Effector CD8-positive, alpha-beta T cell (primary cell): ENCODE measurements at places on chromosomes 1 and 21.
A peak's percentile ranks its signal among the peaks of the same experiment; 100 is the strongest.

GRCh38 chr1:178573330-178573729 is 60.4 kb downstream of the TEX35 start:
- no peak for DNase-seq

GRCh38 chr1:100699744-100700143 is 19.8 kb upstream of the VCAM1 start:
- DNase-seq = no peak

- DNase-seq = no peak
These were observed 6.4 kb downstream of the RORC start for GRCh38 chr1:151825204-151825603.

DNA sequence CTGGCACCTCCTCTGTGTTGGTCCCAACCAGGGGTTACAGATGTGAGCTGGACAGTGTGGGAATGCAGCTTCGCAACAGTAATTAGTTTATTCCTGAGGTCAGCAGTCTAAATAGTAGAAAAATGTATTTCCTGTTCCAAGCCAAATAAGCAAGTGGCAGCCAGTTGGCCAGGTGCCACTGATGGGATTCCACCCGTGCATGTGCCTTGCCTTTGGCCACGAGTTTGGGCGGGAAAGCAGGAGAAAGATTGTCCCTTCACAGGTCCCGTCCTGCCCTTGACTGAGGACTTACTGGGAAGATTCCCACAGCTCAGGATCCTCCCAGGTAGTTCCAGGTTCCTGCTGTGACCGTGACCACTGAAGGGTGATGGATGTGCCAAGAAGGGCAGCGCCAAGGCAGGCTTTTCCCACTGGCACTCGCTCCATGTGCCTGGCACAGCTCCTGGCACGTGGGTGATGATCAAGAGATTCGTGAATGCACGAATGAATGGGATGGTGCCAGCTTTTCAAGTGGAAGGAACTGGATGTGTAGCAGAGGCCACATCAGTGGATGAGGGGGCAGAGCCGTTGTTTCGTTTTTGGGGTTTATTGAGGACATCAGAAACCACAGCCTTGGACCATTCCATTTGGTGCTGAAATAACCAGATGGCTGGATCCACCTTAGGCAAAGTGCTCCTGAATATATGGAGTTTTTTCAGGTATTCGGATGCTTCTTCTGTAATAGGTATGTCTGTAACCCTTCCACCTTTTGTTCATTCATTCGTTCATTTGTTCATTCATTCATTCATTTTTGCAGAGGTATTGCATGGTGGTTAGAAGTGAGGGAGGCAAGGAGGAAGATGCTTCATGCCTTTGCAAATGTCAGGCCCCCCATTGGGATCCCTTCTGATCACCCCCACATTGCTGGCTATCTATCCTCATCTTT is 62.4 kb upstream of the WNT4 start:
- no peak for DNase-seq

DNA sequence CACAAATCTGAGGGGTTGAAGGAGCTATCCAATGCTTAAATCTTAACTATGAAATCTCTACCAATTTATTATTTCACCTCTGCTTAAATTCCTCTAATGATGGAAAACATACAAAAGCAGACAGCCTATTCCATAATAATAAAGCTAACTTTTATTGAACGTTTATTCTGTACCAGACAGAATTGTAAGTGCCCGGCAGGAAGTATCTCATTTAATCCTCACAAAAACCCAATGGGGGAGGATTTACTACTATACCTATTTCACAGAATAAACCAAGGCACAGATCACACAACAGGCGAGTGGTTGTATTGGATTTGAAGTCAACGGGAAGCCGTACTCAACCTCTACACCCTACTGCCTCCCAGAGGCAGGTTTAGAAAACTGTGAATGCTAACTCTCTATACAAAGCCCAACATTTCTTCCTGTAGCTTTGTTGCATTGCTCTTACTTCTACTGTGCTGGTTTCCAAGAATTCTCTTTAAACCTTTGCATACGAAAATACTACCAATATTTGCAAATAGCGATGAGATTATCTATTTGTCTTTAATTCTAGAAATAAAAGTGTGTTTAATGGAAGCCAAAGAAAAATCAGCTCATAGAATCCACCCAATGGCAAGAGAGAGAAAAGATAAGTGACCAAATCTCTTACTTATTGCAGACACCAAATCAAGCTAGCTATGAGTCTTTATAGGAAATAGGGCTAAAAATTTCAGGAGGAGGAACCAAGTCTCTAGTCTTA is 33.5 kb upstream of the C1orf53 start:
- DNase-seq = no peak

DNA sequence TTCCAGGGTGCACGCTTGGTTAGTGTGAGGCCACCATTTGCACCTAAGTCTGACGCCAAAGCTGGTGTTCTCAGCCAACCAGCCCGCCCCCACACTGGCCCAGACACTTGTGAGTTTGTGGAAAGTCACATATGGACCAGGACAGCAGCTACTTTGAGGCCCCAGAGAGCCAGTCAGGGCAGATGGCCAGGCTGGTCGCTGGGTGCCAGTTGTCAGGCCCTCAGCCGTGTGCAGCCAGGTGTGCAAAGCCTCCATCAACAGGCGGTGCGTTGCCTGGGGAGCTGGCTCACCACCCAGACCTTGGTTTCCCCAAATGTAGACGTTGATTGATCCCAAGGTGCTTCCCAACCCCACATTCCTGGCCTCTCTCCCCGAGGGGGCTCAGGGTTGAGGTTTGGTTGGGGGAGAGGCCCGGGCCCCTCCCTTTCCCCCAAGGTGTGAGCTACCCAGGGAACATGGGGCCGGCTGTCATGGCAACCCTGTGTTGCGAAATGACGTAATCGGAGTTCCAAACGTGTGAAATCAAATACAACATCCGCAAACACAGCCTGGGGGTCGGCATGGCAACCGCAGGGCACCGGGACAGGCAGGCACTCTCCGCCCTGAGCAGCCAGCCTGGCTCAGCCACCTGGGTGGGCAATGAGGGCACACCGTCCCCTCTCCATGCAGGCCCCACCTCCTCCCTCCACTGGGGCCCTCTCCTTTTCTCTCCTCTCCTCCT is 42.2 kb upstream of the WNT4 start:
- no peak for DNase-seq

DNA sequence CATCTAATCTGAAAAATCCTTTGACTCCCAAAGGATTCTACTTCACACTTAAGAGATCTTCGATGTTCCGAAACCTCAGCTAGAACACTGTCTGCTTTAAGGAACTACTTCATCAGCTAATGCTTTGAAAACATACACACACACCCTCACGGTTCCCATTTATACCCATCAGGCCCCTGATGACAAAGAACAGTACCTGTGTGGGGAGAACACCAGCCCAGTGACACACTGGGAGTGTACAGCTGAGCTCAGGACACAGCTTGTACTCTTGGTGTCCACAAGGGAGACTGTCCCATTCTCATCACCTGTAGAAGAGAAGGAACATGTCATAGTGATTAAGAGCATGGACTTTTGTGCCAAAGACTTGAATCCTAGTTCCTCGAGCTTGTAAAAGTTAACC is 6.6 kb downstream of the WDR77 start:
- no peak for DNase-seq

GRCh38 chr1:23966973-23967493 is 7.4 kb downstream of the PNRC2 start:
- no peak for DNase-seq

- no peak for DNase-seq
These were observed 25.6 kb downstream of the SLX9 start for GRCh38 chr21:44965251-44966022.

- no peak for DNase-seq
These were observed 58.6 kb downstream of the MDM4 start for GRCh38 chr1:204574865-204575163.

DNA sequence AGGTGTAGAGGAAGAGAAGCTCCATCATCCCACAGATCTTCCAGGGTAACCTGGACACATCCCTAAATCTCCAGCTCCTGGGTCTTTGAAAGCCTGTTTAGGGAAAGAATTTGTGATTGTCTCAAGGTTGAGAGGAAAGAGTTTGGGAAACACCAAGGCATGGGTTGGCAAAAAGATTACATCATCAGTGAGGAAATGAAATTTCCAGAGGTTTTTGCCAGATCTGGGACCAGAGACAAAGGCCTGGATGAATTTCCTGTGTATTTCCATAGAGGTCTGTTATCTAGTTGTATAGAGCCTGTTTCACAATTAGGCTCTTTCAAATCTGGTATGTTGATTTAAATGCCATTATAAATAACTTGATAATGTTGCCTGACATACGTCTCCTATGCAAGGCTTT is 82.3 kb downstream of the GPR89B start:
- DNase-seq = no peak

GRCh38 chr1:3904006-3904842 is 4.2 kb upstream of the C1orf174 start:
- no peak for DNase-seq

DNA sequence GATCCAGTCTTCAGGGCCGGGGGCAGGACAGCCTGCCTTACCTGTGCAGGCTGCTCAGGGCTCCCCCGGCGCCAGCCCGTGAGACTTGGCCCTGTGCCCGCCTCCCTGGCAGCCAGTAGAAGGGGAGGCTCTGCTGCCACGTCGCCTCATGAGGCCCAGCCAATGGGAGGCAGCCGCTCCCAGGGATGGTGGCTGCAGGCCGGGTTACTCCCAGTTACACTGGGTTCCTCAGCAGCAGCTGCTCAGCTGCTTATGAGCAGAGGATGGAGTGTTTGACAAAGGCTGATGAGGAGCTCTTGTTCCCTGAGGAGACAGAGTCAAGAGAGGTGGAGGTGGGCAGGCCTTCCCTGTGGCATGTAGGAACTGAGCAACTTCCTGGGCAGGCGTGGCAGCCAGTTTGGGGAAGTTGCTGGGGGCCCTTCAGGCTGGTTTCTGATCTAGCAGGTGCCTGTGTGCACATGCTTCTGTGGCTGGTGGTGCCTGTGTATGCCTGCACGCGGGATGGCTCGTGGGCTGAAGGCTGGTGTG is 5.5 kb downstream of the MFSD2A start:
- peak; percentile 2 for DNase-seq

DNA sequence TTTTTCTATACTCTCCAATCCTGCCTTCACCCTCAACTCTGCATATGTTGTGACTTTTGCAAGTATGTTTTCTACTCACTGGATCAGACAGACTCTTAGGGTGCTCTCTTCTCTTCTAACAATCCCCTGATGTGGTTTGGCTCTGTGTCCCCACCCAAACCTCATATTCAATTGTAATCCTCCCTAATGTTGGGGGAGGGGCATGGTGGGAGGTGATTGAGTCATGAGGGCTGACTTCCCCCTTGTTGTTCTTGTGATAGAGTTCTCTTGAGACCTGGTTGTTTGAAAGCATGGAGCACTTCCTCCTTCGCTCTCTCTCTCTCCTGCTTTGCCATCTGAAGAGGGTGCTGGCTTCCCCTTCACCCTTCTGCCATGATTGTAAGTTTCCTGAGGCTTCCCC is 148.9 kb upstream of the IGSF21 start:
- no peak for DNase-seq
